GDM1 (cell line): ENCODE measurements at places on chromosomes 7 and 10.

DNA sequence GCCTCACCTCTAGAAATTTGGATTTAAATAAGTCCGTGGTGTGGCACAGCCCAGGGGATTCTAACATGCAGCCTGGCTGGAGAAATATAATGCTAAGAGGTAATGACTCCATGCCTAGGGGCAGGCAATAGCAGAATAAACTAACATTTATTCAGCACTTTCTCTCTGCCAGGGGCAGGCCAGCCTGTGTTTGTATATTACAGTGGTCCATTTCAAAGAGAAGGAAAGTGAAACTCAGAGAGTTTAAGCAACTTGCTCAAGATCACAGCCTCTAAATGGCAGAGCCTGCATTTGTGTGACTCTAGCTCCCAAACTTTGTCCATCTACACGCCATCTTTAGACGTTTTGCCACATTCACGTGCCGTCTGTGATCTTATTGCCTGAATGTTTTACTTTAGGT, 6.7 kb upstream of the LRRC18 start:
- DNase-seq, result no peak

GRCh38 chr7:138324941-138325340, 135.1 kb upstream of the TRIM24 start:
- no peak for DNase-seq

DNA sequence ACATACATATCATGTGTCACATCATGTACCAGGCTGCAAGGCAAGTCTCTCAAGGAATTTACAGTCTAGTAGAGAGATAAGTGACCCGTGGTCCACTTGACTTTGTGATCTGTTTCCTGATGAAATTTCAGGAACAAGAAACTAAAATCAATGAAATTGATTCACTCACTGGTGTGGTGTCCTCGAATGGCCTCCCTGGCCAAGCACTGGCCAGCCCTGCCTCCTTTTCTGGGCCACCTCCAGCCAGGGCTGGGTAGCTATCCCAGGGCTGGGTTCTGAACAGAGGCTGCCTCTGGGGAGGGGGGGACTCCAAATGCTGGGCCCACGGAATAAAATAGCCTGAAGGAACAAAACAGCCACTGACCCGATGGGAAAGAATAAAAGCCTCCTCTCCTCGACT, 182.2 kb downstream of the HERPUD2 start:
- no peak for DNase-seq

- DNase-seq, result no peak
These were observed 148.8 kb downstream of the HIBADH start for GRCh38 chr7:27513885-27514284.

- no peak for DNase-seq
These were observed 15.8 kb downstream of the PIK3AP1 start for GRCh38 chr10:96704563-96704962.

DNA sequence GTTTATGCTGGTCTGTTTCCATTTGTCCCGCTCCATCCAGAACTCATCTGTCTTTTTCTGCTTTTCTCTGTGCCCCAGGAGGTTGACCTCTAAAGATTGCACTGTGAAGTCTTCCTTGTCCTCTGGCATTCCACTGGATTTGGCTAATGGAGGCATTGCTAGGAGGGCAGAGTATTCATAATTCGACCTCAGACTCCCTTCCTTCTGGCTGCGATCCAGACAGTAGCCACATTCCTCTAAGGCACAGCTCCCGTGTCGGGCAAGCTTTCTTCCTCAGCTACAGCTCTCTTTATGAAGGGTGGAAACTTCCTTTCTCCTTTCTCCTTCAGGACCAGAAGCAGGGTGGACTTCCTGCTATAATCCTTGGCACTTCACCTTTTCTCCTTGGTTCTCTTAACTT, 175.9 kb downstream of the BAMBI start:
- no peak for DNase-seq

- DNase-seq, result no peak
These were observed 116.9 kb upstream of the ANLN start for GRCh38 chr7:36272567-36273269.
